ENCODE measurements at places on chromosomes 7 and 10. TPM values are rescaled to one million over a fixed set of nuclear protein-coding genes. Genes with fewer than 3 reads are reported as not detected.

DNA sequence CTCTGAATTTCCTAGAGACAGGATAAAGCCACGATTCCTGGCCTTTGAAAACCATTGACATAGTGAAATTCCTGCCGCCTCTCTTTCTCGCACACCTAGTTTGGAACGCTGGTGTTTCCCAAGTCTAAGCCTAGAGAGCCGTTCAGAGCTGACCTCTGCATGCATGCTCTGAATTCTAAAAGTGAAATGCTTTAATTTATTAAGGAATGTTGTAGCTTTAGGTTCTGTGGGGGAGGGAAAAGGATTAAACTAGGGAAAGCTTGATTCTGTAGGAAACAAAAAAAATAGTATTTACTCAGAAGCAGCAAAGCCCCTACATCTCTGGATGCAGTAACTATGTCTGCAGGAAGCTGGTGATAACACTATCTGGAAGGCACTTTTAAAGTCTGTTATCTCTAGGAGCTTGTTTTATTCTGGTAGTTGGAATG is 27.3 kb downstream of the PFKP start:
- DNase-seq: no peak

Gene OR13A1
- not detected for total RNA-seq

GRCh38 chr10:22713853-22714478 is 412 bp downstream of the PIP4K2A start:
- DNase-seq: peak; percentile 21

Gene SYNPO2L
- total RNA-seq: not detected

DNA sequence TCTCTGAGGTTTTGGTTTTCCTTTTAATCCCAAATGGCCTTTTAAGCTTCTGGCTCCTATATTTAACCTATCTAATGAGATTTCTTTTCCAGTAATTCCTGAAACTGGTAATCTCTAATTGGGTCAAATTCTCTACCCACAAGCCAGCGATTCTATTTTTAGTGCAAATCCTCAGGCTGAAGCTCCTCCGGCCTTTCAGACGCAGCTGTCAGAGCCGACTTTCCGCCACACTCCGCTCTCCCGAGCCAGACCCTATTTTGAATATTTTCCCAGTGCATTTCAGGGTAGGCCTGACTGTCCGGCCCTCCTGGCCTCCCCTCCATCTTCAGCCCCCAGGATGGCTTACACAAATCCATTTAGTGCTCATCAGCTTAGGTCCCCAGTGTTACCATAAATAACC is 9.7 kb upstream of the ADCY1 start:
- DNase-seq: no peak

Gene LDB3
- total RNA-seq: not detected

- DNase-seq: no peak
Observed at GRCh38 chr7:107876916-107877315, 14.1 kb upstream of the DLD start.

- no peak for DNase-seq
Observed at GRCh38 chr7:111101856-111102646, 11.1 kb downstream of the LRRN3 start.

GRCh38 chr7:33243319-33243881 is 114.0 kb downstream of the BBS9 start:
- DNase-seq: no peak

GRCh38 chr10:115525141-115525540 is 432.0 kb downstream of the ATRNL1 start:
- DNase-seq: no peak

- peak; percentile 76 for DNase-seq
Observed at GRCh38 chr10:78194539-78195402, 161.1 kb downstream of the RPS24 start.

Gene ST8SIA6
- total RNA-seq: not detected

- no peak for DNase-seq
Observed at GRCh38 chr7:66668677-66669076, 40.0 kb downstream of the KCTD7 start.

- DNase-seq: no peak
Observed at GRCh38 chr10:72981882-72982529, 27.4 kb upstream of the PLA2G12B start.

Gene UFSP1
- 6.8 TPM for total RNA-seq

Gene RBP3
- not detected for total RNA-seq

Gene XRCC2
- total RNA-seq: 5.5 TPM

Gene GPER1
- total RNA-seq: 2.2 TPM

Gene ASB15
- total RNA-seq: not detected

- no peak for DNase-seq
Observed at GRCh38 chr10:84783386-84783785, 455.0 kb downstream of the CCSER2 start.

GRCh38 chr10:89494068-89494467 is 41.3 kb downstream of the SLC16A12 start:
- no peak for DNase-seq

DNA sequence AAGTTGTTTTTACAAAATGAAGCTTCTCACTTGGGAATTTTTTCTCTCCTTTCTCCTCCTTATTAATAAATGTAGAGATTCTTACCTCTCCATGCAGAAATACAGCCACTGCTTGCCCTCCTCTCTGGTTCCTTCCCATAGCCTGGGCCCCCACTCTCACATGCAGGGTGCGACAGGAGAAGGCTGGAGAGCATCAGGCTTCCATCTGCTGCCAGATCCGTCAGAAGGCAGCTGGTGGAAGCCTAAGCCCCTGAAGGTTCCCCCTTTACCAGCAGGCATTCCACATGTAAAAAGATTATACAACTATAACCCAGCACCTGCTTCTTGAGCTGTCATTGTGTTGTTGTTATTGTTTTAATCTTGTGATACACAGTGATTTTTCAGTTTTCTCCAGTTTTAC is 314.2 kb downstream of the LHFPL3 start:
- no peak for DNase-seq

Gene ZPBP
- total RNA-seq: not detected

- DNase-seq: no peak
Observed at GRCh38 chr7:36127075-36127740, 25.8 kb upstream of the EEPD1 start.

- DNase-seq: no peak
Observed at GRCh38 chr10:84654671-84655070, 326.3 kb downstream of the CCSER2 start.

- no peak for DNase-seq
Observed at GRCh38 chr10:107498983-107499382, 334.5 kb upstream of the SORCS1 start.
